T-helper 1 cell (primary cell): ENCODE measurements at places on chromosomes 5 and 9.

DNA sequence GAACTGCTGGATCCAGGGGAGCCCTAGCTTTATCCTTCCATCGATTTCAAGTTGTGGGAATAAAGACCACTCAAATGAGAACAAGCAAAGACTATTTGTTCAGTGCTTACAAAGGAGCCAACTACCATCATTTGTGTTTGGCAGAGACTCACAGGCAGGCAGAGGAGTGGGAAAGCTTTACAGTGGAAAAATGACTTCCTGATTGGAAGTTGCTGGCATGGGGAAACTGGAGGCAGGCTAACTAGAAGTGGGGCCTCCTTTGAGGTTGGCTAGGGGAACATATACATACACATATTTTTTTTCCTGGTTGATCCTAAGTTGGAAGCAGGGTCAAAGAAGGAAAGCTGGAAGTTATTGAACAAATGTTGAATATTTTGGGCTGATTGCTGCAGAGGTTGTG, 121.7 kb downstream of the ACTBL2 start:
- no peak for DNase-seq

DNA sequence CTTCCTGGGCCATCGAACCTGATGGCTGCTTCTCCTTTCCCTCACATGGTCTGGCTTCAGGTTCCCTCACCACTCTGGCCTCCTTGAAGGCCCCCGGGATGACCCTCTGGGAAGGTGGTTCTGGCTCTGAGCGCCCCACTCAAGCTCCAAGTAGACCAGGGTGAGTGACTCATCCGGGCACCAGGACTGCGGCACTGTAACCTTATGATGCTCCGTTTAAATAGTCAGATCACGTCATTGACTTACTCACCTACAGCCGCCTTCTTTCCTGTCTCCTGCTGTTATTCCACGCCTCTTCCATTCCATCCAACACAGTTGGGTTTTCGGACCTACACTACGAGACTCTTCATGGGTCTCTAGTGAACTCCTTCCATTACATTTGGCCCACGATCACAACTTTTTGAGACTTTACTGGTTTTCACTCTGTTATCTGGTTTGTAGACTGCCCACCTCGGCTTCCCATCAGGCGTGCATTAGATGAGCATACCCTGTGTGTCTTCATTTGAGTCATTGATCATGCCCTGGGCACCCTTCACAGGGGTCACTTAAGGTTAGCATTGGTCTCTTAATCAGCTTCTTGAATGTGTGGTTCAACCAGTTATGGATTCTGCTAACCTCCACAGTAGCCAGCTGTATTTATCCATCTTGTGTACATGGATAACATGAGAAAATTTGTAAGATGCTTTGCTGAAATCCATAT, 138.8 kb upstream of the LMX1B start:
- no peak for DNase-seq

DNA sequence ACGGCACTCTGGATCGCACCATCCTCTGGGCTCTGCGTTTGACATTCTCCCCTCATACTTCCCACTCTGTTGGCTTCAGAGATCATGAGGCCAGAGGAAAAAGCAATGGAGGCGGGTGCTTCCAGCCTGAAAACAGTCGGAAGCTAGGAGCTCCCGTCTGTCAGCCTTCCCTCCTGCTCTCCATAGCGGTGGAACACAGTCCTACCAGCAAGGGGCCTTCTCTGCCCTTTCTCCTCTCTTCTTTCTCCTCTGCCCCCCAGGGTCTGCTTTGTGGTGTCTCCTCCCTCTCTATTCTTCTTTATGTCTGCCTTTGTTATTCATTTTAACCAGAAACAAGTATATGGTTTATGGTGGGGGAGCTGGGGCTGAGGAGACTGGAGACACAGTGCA, 152.5 kb upstream of the NFIB start:
- no peak for DNase-seq

DNA sequence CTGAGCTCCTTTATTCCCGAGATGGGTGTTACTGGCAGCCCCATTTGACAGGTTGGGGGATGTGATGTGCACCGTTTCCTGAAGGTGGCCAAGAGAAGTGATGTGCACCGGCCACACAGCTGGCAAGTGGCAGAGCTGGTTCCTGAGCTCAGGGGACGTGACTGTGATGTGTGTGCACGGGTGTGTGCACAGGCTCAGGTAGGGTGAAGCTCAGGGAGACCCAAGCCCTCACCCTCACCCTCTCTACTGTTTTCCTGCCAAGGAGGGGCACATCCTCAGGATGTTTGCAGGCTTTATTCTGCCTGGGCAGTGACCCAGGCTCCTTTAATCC, 56.6 kb downstream of the WWC1 start:
- DNase-seq: no peak

- DNase-seq: no peak
These were observed 439.6 kb downstream of the CSNK1G3 start for GRCh38 chr5:123951582-123951977.

DNA sequence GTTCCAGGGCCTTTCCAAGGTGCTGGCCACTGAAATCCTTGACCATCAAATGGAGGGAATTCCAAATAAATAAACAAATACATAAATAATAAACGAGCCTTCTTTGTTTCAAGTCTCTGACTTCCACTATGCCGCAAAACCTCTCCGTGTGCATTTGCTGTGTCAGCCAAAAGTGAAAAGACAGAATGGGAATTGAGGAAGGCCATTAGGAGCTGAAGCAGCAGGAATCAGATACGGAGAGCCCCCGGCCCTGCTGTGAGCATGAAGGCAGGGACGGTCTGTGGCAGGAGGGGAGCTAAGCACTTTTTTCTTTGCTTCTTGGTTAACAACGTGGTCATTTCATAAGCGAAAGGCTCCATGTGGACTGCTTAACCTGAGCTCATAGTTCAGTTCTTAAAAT, 26.1 kb downstream of the PLPPR1 start:
- DNase-seq: no peak

DNA sequence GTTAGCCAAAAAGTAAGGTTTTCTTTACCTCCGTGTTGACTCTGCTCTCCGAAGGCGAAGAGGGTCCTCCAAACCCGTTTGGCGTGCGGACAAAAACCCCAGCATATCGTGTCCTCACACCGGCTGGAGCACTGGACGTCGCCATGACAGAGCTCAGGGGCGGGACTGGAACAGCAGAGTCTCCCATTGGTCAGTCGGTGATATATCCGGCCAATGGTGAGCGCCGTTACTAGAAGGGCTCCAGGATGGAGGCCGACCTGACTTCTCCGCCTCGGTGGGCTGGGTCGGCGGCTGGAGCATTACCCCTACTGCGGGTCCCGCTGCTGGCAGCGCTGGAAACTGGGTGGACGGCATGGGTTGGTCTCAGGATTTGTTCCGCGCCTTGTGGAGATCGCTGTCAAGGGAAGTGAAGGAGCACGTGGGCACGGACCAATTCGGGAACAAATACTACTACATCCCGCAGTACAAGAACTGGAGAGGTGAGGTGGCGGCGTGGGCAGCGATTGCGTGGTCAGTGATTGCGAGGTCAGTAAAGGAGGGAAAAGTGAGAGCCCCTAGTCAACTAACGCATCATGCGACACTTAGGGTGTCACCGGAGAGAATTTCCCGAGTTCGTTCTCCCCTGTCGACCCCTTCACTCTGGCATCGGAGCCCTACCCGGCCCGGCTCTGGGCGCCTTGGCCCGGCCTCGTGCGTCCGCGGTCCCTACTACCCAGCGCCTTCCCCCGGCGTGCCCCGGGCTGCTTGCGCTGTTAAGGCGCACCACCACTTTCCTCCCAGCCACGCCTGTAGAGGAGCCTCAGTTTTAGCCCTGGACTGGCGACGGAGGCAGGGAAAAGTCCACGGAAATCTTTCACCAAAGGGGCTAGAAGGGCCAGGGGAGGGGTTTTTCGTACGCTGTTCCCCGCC, at the start of the genes ERCC8 and NDUFAF2:
TSS of gene ERCC8 (minus strand) at position 167 of the 909 bp plus-strand sequence. CDS start at position 105, 62 bp downstream.
TSS of gene NDUFAF2 (plus strand) at position 302 of the 909 bp plus-strand sequence. CDS start at position 353, 51 bp downstream.
- DNase-seq: peak; percentile 79

DNA sequence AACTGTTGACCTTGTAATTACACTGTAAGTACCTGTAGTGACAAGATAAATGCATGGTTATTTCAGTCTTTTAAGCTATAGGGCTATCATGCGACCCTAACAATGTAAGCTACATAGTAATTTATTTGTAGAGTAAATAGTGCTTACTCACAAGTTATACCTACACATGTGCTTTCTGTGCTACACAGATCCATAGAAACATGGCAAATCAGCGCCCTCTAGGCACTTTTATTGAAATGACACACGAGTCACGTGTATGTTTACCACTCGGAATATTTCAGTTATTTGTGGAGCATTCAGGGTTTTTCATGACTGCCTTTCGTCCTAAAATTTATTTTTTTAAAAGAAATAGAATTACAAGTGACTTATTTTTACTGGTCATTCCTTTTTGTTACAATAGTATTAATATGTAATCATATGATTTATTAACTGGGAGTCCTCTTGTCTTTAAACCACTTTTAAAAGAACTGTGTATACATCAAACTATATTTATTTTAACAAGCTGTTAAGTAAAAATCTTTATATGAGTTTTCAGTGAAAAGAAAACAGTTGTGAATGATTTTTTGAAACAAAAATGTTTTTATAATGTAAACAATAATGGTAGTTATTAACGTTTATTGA, 1242.3 kb upstream of the WWC1 start:
- DNase-seq: no peak

GRCh38 chr5:53183880-53184279, 74.3 kb upstream of the MOCS2 start:
- no peak for DNase-seq

DNA sequence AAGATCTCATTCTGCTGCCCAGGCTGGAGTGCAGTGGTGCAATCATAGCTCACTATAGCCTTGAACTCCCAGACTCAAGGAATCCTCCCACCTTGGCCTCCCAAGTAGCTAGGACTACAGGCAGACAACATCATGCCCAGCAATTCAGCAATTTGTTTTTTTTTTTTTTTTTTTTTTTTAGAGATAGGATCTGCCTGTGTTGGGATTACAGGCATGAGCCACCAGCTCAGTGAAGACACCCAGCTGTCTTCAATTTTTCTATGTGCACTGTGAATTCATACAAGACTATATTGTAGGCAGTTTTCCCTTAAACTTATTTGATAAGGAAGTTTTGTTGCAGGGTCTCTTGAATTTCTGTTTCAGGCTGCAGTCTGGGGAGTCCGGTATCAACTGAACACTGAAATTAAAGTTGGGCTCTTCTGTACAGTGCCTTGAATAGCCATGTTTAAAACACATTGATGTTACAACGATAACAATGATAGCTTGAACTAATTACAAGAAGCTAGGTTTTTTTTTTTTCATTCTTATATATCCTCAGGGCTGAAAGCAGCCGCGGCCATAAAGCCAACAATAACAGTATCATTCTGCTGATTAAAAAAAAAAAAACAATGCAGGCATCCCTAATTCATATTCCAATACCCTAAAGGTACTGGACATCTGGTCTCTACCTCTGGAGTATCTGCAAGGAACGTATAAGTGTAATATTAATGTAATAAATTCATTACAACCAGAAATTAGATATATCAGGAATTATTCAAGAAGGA, 63.5 kb downstream of the MPDZ start:
- no peak for DNase-seq

GRCh38 chr9:106588626-106589025, 274.3 kb upstream of the ZNF462 start:
- no peak for DNase-seq

DNA sequence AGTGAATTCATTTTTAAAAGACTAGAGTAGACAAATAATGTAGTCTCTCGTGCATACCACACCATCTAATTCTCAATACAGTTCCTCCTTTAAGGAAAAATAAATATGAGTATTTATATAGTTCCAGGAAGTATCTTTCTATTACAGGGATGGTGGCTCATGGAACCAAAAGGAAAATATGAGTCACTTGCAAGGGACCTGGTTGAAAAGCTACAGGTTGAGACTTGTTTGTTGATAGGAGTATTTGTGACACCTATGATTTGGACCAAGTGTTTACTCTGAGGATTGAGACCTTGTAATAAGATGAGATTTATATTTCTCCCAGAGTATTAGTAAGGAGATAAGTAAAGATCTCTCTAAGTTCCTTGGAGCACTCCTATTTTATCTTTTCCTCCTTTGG, 67.4 kb downstream of the CDO1 start:
- DNase-seq: no peak

GRCh38 chr9:88322906-88323566, 65.2 kb upstream of the SPIN1 start:
- DNase-seq: peak; percentile 43

- DNase-seq: no peak
These were observed 6.8 kb upstream of the LNPEP start for GRCh38 chr5:96928931-96929708.

GRCh38 chr5:16551628-16552027, 65.2 kb downstream of the RETREG1 start:
- no peak for DNase-seq

- no peak for DNase-seq
These were observed 16.4 kb downstream of the ISL1 start for GRCh38 chr5:51399643-51400006.

DNA sequence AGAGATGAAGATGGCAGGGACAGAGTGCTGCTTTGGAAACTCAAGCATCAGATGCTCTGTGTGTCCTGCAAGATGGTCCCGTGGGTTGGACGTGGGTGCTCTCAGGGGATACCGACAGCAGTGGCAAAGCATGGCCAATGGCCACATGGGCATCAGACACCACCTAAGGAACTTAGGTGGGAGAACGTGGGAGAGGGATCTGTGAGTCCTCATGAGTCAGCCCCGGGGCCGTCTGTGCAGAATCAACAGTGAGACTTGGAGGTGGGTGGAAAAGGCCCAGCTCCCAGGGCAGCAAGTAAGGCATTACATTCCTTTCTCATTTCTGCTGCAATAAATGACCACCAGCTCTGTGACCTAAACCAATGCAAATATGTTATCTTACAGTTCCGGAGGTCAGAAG, 77.0 kb downstream of the RAD23B start:
- no peak for DNase-seq
